HS-27A (cell line): ENCODE measurements at places on chromosomes 13 and 19.
A peak's percentile ranks its signal among the peaks of the same experiment; 100 is the strongest.

DNA sequence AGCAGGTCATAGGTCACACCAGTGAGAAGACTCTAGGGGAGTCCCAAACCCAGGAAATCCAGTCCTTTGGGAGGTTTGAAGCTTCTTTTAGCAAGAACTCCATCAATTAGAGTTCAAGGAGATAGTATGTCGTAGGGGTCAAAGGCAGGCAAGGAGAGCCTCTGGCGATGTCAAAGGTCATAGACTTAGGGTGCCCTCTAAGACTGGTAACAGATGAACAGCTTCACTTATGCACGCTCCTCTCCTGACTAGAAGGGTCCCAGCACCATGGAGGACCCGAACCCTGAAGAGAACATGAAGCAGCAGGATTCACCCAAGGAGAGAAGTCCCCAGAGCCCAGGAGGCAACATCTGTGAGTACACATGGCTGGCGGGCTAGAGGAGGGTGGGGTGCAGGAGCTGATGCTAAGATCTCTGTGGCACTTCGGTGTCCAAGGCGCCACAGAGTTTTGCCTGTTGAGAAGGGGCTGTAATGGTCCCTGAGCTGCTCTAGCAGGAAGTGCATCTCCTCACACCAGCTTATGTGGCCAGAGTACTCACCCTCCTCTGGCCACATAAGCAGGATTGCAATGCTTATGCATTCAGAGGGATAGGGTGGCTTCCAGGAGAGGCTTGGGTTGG lies 557 bp downstream of the ZNF576 start:
- DNase-seq, result no peak

GRCh38 chr13:44605275-44605674 lies 29.1 kb upstream of the TSC22D1 start:
- DNase-seq, result no peak

- no peak for DNase-seq
Observed at GRCh38 chr19:22783651-22784410, at the start of gene ZNF99. TSS of gene ZNF99 (minus strand) at chr19:22784151. CDS start at chr19:22784016, 135 bp downstream.

GRCh38 chr13:55570371-55570770 lies 1570.3 kb upstream of the PRR20A start:
- no peak for DNase-seq

DNA sequence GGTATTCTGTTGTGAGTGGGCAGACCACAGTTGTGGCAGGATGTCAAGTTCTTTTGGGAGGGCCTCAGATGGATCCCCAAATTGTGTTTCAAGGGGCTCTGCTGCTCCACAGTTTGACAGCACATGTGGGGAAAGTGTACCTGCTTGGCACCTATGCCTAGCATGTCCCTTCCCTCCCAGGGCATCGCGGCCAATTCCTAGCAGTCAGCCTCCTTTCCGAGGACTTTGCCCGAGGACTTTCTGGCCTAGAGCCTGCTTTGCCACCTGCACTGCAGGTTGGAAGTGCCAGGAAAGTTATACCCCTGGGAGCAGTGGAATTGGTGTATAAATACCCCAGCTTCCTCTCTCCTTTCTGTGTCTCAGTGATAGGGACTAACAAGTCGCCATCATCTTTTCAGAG lies 11.9 kb upstream of the GPR12 start:
- DNase-seq, result no peak

DNA sequence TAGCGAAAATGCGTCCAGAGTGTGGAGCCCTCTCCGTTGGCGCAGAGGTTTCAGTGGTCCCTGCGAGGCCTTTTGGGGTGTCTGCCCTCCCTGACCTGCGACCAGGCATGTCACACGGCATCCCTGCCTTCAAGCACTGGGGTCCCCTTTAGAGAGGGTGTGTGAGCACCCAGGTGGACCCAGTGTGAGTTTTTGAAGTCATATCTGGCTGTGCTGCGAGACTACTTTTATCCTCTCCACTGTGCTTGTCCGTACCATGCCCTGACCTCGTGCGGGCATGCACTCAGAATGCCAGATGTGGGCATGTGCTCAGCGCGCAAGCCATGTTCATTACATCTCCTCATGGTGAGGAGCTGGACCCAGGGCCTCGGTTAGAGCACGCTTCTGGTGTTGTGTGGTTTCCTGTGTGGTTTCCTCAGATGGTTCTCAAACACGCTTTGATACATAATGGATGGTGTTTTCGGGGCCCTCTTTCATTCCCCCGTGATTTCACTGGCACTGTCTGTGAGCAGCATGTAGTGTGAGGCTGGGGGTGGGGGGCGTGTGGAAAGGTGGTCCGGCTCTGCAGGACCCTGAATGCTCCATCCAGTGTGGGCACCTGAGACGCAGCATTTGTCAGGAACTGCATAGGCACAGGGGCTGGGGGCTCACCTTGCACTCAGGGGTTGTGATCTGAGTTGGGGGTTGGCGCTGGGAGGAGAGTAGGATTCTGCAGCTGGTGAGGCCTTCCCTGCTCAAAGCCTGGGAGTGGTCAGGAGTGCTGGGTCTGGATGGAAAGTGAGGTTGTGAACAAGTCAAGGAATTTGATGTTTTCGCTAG lies 2.3 kb downstream of the TFDP1 start:
- DNase-seq, result no peak

GRCh38 chr19:45920458-45920857 lies 5.9 kb upstream of the NANOS2 start:
- DNase-seq, result no peak

DNA sequence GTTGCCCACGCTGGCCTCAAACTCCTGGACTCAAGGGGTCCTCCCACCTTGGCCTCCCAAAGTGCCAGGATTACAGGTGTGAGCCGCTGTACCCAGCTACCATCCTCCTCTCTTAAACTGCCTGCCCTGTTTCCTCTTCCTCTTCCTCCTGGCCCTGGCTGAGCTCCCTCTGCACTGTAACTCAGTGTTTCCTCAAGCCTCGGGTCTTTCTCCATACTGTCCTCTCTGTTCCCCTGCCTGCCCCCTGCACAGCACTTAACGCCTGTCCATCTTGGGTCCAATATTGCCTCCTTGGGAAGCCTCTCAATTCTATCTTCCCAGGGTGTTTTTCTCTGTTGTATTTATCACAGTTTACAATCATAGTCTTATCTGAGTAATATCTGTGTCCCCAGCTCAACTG lies 6.1 kb downstream of the LIPE start:
- no peak for DNase-seq

DNA sequence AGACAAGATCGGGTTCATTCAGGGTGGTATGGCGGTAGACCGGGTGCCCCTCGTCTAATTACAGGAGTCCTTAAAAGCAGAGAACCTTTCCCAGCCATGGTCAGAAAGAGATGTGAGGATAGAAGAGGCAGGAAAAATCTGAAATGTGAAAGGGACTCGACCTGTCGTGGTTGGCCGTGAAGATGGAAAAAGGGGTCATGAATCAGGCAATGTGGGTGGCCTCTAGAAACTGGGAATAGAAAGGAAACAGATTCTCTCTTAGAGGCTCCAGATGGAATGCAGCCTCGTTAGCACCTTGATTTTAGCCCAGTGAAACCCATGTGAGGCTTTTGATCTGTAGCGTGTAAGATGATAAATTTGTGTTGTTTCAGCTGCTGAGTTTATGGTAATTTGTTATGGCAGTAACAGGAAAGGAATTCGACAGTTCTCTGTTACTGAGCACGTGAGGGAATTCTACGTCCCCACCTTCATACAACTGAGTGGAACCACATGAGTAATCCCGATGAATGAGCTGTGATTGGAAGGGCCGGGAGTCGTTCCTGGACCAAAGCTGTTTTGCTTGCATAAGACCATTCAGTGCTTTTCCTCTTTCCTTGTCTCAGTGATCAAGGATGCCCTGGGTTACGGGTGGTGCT lies 11.0 kb upstream of the CA11 start:
- DNase-seq, result peak; percentile 78

- DNase-seq, result no peak
Observed at GRCh38 chr19:30447553-30447870, 75.3 kb downstream of the ZNF536 start.

DNA sequence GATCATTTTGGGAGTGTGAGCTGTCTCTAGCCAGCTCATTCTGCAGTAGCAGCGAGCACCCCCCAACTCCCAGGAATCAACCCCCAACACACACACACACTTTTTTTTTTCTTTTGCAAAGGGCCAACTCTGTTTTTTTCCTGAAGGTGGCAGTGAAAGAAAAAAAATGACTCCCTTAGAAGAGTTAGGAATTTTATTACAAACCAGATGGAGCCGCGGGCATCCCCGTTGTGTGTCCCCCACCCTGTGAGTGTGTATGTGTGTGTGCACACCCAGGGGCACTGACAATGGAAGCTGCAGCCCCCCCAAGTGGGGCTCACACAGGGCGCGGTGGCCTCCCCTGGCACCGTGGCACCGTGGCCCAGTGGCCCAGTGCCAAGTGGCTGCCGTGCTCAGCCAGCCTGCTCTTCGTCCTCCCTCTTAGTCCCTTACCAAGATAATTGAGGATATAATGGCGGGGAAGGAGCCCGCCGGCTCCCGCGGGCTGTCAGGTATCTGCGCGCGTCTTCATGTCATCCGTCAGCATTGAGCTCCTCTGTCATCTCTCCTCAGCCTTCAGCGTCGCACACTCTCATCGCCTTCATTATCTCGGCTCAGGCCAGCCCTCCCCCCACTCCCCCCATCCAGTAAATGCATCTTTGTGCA lies 314.1 kb downstream of the ZNF536 start:
- DNase-seq, result no peak

DNA sequence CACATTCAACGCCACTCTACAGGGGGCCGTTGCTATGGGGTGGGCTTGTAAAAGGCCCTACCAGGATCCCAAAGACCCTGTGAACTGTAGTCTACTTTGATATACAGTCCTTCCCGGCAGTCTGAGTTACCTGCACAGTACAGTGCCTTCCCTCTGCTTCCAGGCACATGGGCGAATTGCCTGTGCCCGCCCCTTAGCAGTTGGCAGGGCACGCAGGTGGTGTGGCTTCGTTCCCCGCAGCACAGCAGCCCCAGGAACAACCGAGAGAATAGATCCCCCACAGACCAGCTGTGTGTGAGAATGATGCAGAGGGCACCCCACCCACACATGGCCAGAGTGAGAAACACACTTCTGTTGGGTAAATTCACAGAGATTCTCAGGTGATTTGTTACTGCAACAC lies 60.6 kb downstream of the MRPL57 start:
- no peak for DNase-seq

GRCh38 chr13:27794921-27795717 lies 2.8 kb downstream of the GSX1 start:
- DNase-seq, result no peak

GRCh38 chr19:5495792-5496191 lies 40.6 kb downstream of the ZNRF4 start:
- no peak for DNase-seq

GRCh38 chr13:69373747-69374425 lies 733.7 kb upstream of the ATXN8OS start:
- no peak for DNase-seq

GRCh38 chr19:8412783-8413628 lies at the start of gene MARCHF2:
TSS of gene MARCHF2 (plus strand) at chr19:8413305. CDS start at chr19:8421841, 8,536 bp downstream.
- DNase-seq, result peak; percentile 73

DNA sequence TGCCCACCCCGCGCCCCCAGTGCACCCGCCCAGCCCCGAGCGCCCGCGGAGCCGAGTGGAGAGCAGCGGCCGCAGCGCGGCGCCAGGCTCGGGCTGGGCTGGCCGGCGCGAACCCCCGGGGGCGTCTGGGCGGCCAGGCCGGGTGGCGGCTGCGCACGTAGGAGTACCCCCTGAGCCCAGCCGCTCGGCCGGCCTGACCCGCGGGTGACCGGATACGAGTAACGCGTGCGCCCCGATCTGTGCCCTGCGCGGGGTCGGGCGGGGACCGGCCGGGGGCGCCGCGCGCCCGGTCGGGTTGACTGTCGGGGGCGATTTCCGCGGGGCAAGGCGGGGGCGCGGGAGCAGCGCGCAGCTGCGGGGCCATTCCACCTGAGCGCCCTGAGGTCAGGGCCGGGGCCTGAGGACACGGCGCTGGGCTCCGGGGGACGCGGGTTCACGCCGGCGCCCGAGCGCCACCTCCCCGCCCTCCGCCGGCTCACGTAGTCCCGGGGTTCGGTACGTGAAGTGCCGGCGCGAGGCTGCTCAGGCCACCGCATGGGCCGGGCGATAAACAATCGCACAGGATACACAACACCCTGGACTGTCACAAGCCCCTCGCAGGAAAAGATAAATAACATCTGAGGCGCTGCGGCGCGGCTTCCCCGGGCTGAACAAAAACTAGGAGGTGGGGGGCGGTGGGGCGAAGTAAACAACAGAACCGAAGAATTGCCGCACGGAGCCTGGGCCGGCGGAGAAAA lies 37.6 kb upstream of the FLT1 start:
- DNase-seq, result no peak

GRCh38 chr19:33054623-33055022 lies 10.1 kb downstream of the RHPN2 start:
- no peak for DNase-seq

- DNase-seq, result no peak
Observed at GRCh38 chr13:43761616-43762315, 25.0 kb downstream of the ENOX1 start.

GRCh38 chr19:51089786-51090185 lies 7.1 kb upstream of the KLK14 start:
- no peak for DNase-seq

GRCh38 chr13:113764793-113765563 lies 6.0 kb downstream of the TMEM255B start:
- no peak for DNase-seq

DNA sequence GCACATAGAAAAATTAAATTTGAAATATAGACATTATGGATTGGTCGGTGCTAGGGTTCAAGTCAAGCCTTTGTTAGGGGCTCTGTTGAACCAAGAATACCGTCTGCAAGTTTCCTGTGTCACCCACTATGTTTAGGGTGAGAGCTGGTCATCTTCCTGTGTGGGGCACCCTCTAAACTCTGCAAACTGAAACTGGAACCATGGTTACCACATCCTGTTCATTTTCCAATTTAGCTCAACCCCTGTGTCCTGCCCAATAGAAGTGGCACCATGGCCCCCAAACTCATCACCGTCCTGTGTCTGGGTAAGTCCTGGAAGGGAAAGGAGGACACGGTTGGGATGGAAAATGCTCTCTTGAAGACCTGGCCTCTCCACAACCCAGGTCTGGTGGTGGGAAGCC lies 29.9 kb downstream of the LAIR2 start:
- no peak for DNase-seq

DNA sequence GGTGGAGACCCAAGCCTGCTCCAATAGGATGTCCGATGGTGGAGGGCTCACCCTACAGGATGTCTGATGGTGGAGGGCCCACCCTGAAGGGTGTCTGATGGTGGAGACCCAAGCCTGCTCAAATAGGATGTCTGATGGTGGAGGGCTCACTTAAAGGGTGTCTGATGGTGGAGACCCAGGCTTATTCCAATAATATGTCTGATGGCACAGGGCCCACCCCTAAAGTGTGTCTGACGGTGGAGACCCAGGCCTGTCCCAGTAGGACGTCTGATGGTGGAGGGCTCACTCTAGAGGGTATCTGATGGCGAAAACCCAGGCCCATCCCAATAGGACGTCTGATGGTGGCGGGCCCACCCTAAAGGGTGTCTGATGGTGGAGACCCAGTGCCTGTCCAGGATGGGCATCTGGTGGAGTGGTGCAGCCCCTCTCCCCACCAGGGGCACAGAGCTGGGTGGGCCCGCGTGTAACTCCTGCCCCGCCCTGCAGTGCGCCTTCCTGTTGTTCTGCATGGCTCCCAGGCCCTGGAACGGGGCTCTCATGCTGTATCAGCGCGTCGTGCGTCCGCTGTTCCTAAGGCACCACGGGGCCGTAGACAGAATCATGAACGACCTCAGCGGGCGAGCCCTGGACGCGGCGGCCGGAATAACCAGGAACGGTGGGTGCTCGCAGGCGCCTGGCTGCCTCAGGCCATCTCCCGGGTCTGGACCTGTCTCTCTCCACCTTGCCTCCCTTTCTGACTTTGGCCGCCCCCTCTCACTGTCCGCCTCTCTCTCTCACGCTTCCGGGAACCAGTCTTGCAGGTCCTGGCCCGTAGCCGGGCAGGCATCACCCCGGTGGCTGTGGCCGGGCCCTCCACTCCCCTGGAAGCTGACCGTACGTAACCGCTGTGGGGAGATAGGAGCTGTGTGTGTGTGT lies 5.1 kb downstream of the REEP6 start:
- DNase-seq, result no peak

- DNase-seq, result no peak
Observed at GRCh38 chr13:98144801-98145350, 2.0 kb downstream of the FARP1 start.
